ENCODE measurements at places on chromosomes 2 and 18.

- no peak for DNase-seq
These were observed 90.3 kb downstream of the RNF144A start for GRCh38 chr2:7007488-7007845.

- DNase-seq, result peak; percentile 57
These were observed 15.7 kb downstream of the C1QL2 start for GRCh38 chr2:119142824-119143223.

- DNase-seq, result no peak
These were observed 20.4 kb upstream of the IHH start for GRCh38 chr2:219081096-219081495.

DNA sequence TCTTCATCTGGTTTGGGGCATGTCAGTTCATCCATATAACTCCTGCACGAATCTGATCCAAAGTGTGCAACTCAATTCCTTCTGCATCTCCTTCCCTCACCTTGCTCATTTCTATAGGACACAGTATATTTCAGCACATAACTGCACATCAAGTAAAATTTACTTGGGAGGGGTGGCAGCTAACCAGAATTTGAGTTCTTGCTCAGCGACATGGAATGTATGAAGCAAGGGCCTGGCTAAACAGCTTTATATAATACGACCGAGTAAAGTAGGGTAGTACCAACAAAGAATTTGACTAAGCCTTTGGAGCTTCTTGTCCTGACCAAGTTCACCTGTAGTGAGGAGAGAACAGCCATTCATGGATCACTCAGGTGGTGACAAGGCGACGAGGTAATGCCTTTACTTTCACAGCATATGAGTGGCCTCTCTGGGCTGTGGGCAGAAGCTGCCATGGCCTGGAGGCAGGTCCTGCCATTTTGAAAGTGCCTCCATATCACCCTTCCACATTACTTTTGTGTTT, 570.2 kb upstream of the TNP1 start:
- no peak for DNase-seq

DNA sequence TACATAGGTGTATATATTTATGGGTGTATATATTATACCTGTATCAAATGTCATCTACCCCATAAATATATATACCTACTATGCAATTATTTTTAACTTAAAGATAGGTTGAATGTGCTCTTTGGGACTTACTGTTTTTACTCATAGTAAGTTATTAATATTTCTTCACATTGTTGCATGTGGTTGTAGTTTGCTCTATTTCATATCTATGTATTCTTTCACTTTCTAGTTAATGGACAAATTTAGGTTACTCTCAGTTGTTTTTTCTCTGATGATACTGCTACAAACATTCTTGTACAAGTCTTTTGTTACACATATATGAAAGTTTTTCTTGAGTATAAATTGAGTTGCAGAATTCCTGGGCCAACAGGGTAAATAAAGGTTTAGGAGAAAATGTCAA, 601.8 kb upstream of the ID2 start:
- DNase-seq, result no peak

DNA sequence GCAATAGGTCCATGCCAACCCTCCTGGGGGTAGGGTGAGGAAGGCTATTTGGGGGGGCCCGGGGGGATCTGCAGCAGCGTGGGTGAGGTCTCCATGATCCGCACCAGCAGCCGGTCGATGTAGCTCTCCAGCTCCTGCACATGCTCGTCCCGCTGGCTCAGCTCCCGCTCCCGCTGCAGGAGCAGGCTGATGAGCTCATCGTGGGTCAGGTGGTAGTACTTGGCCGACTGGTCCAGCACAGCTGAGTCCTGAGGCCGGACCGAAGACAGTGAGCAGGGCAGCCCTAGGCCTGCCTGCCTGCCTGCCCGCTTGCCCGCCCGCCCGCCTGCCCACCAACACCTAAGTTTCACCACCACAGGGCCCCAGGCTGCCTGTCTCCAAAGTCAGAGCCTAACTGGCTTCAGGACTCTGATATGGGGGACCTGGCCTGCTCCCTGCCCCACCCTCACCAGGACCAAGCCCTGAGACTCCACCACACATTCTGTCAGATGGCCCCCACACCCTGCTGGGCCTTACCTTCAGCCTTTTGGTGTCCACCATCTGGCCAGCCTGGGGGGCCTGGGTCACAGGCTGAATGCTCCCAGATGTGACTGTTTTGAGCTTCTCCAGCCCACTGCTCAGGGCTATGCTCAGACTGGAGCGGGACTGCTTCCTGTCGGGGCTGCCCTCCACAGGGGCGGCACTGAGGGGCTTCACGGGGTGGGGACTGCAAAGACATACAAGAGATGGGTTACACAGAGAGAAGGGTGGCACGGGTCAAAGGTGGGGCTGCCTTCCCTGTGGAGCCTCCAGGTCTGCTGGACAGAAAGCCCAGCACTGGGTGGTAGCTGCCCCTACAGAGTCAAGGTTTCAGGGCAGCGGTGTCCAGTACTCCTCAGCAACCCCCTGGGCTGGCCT, 4.2 kb upstream of the SFXN5 start:
- DNase-seq, result no peak

DNA sequence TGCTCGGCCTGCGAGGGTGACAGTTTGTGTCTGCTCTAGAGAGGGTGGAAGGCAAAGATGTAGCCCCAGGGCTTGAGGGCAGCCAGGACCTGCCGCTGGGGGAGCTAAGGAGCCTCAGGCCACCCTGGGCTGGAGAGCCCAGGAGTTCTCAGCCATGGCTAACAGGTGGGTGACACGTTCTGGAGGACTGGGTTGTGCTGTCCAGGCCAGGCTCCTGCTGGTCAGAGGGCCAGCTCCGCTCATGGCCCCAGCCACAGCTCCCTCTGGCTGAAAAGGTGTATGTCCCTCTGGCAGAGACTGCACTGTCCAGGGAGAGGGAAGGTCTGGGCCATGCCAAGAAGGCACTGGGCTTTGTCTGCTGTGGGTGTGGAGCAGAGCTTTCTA, 19.2 kb downstream of the TMEM185B start:
- DNase-seq, result no peak

DNA sequence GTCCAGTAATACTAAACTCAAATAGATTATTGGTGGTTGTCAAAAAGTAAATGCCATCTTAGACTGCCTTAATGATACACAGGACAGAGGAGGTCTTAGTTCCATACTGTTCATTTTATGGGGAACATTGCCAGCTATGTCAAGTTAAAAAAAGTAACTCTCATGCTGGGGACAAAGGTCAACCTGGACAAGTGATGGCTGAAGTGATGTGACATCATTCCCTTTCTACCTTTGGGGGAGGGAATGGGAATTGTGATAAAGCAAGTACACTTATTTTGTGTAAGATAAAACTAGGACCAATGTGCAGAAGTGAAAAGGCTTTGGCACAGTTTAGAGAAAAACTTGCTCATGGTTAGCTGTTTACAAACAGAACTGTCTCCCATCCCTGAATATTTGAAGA, 24.0 kb upstream of the SNORC start:
- no peak for DNase-seq

GRCh38 chr18:28831908-28832307, 655.0 kb upstream of the CDH2 start:
- no peak for DNase-seq

GRCh38 chr18:28040211-28040610, 136.7 kb downstream of the CDH2 start:
- DNase-seq, result no peak

- no peak for DNase-seq
These were observed 49.6 kb downstream of the MYO3B start for GRCh38 chr2:170227507-170227947.

GRCh38 chr2:236551471-236552211, 18.0 kb upstream of the ACKR3 start:
- no peak for DNase-seq

- no peak for DNase-seq
These were observed 93.6 kb downstream of the GYPC start for GRCh38 chr2:126749537-126749936.

DNA sequence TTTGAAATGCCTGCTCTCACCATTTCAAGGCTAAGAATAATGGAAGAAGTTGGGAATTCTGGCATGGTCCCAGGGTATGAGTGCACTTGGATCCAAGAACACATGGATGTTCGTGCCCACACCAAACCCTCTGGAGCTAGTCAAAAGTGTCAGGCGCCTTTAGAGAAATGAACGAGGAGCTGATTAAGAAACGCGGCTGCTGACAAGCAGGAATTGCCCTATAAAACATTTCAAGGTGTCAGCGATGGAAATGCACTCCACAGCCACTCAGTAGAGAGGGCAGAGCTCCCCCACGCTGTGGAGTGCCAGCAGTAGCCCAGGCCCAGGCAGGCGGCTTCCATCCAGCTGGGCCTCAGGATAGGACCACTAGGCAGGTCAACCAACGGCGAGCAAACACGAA, 213.7 kb downstream of the TTC32 start:
- no peak for DNase-seq

DNA sequence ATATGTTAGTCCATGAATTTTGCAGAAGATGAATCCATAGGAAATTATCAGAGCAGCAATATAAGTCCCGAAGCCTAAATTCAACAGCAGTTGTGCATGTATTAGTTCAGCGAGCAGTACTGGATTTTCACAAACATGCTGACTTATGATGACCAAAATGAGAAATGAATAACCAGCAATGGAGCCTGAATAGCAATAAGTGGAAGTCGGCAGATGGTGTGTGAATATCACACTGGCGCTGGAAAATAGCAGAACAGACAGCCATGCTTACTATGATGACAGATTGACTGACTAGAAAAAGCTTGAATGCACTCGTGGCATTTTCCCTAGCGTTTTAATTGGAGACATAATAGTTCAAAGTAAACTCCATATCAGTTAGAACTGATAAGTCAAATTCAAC, 1114.5 kb downstream of the DSC3 start:
- no peak for DNase-seq

DNA sequence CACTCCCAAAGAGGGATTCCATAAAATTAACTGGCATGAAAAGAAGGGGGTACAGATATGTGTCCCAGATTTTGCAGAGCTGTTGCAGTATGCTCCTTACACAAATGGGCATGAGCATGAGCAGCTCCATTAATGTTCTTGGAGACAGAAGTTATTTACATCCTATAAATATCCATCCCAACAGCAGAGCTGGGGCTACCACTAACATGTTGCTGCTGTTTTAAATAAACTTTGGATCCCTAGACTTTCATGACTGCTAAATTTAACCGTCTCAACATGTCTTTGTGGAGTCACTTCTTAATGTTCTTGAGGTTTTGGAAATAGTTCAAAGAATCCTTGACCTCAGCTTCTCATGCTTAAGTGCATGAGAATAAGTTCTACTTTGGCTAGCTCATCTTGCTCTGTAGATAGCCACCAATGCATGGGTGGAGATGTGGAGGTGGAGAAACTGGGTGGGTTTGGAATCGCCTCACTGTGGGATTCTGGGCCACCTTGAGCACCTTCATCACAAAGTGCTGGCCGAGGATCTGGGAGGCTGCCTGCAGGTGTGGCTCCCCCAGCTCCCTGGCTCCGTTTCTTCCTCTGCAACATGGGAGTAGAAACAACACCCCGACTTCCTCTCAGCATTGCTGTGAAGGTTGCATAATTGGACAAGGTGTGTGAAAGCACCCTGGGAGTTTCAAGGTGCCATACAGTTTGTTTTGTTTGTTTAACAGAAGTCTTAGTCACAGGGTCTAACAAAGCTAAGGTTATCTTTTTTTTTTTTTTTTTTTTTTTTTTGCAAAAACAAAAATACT, 307.2 kb downstream of the MYCN start:
- DNase-seq, result no peak

- no peak for DNase-seq
These were observed 7.2 kb downstream of the IL1B start for GRCh38 chr2:112829101-112829960.

GRCh38 chr2:71071681-71072398, 3.4 kb downstream of the NAGK start:
- no peak for DNase-seq

DNA sequence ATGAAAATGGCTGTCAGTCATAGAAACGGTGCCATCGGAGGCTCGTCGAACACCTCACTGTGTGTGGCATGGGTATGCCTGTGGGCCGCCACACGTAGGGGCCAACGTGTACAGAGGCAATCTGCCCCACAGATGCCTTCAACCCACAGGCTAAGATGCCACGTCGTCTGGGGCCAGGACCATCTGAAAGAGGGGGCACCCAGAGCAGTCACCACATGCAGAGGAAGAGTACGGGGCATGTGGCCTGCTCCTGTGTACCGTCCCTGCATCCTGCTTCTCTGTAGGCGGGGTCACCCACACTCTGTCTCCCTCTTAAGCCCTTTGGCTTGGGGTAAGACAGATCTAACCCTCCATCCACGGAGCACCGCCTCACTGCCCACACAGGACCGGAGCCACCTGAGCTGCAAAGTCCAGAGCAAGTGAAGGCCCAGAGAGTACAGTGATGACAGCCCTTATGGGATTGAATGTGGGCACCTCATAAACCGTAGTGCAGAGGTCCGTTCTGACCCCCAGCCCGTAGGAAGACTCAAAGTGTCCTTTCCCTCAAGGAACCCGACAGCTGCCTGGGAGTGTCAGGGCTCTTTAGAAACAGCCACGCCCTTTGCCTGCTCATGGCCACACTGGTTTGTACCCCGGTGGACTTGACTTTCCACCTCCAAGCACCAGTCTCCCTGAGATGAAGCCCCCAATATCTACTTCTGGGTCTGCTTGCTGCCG, 66.2 kb downstream of the TWIST2 start:
- DNase-seq, result no peak

DNA sequence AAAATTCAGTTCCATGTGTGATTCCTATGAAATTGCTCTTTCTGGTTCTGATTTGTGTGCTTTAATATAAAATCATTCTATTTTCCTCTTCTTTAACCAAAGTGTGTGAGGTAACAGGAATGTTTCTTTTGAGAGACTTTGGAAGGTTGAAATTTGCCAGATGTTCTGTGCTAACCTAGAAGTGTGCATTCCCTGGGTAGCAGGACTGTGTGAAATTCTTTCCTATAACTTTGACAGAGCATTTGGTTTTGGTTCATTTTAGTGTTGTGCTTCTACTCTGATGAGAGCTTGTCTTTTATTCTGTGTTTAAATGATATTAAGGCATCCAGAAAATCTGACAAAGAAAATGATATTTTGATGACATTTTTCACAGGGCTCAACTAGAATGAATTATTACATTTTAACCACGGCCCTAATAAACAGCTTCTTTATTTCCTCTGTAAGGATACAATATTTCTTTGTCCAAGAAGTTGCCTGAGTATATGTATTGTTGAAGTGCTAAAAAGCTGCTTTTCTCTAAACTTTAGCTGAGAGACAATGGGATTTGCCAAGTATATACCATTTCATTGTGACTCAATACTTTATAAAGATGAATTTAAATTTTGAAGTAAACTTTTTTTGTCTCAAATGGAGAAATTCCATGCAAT, 34.7 kb upstream of the DLX1 start:
- no peak for DNase-seq

DNA sequence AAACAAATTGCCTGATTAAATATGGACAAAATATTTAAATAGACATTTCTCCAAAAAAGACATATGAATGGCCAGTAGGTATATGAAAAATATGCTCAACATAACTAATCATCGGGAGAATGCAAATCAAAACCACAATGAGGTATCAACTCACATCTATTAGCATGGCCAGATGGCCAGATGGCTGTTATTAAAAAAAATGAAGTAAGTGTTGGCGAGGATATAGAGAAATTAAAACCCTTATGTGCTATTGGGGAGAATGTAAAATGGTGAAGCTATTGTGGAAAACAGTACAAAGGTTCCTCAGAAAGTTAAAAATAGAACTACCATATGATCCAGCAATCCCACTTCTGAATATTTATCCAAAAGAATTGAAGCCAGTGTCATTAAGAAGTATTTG, 272.3 kb upstream of the ZNF804A start:
- DNase-seq, result no peak

Measured in NCI-H1105 (cell line).